SHP77 (cell line): ENCODE measurements at places on chromosomes 6 and 20.

DNA sequence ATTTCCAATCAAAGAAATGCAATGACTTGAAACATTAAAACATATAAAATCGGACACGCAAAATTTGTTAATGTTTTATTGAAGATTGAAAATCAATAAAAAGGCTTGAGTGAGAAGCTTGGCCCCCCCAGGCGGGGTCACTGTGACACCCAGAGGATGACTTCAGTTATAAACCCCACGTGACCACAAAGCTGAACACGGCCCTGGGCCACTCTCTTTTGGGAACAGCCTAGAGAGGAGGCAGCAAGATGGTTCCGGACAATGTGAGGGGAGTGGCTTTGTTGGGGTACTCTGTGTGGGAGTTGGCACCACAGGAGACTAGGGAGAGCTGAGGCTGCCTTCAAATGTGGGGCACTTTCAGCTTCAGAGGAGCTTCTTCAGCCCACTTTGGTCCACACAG, 172.5 kb downstream of the LRFN2 start:
- no peak for DNase-seq

DNA sequence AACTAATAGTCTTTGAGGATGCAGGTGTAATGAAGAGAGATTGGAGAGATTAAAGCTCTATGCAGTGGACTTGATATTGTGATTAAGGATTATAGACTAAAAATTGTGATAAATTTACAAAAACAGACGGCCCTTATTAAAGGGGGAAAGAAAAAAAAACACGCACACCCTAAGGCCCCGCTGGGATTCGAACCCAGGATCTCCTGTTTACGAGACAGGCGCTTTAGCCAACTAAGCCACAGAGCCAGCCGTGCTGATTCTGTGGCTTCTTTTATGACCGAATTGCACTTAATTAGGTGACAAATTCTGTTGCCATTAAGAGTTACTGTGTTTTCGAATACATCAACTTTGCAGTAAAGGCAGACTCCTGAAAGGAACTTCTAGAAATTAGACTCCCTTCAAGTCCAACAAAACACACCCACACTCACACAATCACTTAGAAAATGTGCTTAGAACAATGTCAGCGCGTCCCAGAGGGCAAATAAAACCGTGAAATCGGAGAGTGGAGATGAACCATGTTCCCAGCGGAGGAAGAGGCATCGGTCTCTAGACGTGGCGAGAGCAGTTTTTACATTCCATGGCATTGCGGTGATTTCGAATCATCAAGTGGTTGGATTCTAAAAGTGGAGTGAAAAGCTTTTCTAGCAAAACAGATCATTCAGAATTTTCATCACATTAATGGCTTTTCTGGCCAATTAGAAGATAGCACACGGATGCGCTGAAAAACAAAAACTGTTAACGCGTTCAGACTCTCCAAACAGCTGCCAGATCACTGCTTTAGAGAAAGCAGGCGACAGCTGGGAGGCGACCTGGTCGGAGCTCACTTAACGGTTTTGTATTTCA, 122.6 kb downstream of the GPX5 start:
- DNase-seq: peak; percentile 86

DNA sequence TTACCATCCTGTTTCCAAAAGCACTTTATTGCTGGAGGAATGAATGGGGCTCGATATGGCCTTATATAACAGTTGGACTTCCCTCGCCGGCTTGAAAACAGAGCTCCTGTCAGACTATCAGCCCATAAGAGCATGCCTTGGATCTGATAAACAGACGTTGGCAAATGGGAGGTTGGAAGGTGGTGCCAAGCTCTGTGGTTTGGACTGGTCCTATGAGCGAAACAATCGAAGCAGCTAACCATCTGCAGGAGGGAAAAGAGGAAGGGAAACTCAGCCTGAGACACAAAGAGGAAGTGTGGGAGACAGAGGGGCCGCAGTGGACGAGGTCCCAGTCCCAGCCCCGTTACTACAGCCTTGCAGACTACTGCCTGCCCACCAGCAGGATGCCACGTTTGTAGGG, 92.9 kb downstream of the TFAP2C start:
- DNase-seq: no peak

DNA sequence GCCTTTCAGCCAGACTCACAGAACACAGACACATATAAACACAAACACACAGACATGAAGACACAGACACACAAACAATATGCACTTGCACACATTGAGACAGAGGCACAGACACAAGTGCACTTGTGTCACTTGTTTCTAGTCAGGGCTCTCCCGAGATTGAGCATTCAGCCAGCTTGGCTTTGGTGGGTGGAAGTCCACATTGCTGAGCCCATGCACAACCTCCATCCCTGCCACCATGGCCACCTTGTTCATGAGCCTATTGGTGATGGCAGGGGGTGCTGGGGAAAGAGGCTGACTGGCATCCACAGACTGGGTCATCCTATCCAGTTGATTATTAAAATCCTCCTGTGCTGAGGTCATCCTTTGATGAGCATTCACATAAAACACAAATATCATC, 11.5 kb upstream of the CST7 start:
- DNase-seq: no peak

DNA sequence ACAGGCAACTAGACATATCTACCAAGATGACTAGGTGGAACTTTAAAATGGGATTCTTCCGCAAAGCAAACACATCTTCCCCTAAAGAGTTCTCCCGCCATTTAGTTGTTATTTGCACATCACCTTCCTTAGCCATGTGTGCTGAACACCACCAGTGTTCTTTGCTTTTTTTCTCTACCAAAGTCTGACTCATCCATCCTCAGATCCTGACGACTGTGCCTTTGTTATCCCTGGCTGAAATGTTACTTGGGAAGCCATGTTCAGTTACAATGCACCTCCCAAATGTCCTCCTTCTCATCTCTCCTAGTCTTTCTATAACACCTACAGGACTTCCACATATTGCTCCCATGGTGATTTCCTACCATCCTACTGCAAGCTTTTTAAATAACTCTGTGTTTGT, 593.5 kb upstream of the ARID1B start:
- no peak for DNase-seq

DNA sequence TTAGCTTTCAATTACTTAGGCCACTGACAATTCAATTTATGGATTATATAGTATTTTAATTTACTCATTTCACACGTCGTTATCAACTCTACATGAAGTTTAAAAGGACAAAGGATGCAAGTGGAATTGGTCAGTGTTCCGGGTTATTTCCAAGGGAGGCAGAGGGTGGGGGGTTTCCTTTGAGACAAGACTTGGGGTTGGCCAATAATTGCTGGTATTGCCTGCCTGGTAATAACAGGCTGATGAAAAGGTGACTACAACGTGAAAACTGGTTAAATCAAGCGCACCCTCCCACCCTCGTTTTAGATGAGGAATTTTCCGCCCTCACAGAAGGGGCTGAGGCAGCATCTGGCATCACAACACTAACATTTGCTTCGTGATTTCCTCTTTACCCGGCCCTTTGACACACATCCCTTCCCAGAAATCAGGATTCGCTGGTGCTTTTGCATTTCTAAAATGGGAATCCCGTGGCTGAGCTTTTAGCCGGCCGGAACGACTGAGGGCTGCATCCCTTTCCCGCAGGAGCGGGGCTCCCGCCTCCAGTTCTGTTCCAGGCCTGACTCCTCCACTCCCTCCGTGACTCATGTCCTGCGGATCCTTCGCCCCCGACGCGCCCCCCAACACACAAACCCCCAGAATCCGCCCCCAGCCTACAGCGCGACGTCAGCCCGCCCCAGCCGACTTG, 999 bp upstream of the PIM1 start:
- DNase-seq: peak; percentile 27

DNA sequence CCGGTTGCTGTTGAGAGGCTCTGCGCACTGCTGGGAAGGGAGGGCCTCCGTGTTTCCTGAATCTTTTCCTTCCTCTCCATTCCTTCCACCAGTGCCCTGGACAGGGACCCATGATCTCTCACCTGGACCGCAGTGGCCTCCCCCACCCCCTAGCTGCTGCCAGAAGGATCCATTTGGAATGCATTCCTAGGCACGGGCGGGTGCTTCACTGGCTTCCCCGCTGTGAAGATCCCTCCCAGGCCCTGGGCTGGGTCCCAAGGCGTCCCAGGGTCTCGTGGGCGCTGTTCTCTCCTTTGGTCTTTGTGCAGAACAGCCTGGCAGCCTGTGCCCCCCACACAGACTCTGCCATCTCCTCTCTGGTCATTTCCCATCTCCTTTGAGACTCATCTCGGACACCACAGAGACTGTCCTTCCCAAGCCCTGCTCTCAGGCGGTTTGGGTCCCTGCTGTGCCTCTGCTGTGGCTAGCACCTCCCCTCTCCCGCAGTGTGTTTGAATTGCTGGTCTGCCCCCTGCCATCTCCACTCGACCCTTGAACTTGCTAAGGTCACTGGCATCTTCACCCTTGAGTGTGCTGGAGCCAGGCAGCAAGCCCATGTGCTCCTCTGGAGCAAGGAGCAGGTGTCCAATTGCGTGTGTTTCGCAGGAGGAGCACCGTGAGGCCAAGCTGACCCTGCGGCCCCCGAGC, 59.0 kb downstream of the TCP11 start:
- DNase-seq: no peak

GRCh38 chr20:37071481-37071911, 24.3 kb downstream of the RBL1 start:
- no peak for DNase-seq

GRCh38 chr6:71376830-71377229, 88.2 kb downstream of the OGFRL1 start:
- no peak for DNase-seq

GRCh38 chr6:41781366-41781730, 766 bp downstream of the PRICKLE4 start:
- no peak for DNase-seq

DNA sequence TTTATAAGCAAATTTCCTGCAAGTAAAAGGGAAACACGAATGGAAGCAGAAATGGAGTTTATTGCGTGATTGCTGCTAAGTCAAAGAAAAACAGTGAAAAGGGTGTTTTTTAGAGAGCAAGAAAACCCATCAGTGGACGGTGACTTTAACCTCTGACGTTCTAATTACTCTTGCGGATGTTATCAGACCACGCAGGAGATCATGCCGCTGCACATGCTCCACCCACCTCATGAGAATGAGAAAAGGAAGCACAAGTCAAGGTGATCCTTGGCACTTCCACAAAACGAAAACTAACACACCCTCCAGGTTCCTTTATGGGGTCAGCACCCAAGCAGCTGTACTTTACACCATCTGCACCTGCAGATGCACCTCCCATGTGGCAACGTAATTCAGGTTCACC, 45.0 kb downstream of the LYRM4 start:
- DNase-seq: no peak

DNA sequence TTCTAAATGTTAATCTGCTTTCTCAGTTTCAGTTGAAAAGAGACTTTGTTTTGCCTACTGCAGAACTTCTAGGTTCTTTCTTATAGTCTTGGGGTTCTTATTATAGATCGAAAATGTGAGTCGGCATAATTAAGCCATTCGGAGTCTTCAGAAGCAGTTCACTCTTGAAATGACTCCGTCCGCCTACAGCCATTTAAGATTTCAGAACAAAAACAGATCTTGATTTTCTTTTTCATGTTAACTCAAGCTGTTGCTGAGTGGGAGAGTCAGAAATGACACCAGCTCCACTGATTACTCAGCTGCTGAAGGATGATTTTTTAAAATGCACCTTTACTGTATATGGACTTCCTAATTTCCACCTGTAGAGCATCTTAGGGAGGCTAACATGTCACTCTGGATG, 15.9 kb downstream of the PRDM1 start:
- no peak for DNase-seq

GRCh38 chr6:137740091-137740755, 126.8 kb upstream of the TNFAIP3 start:
- DNase-seq: no peak

DNA sequence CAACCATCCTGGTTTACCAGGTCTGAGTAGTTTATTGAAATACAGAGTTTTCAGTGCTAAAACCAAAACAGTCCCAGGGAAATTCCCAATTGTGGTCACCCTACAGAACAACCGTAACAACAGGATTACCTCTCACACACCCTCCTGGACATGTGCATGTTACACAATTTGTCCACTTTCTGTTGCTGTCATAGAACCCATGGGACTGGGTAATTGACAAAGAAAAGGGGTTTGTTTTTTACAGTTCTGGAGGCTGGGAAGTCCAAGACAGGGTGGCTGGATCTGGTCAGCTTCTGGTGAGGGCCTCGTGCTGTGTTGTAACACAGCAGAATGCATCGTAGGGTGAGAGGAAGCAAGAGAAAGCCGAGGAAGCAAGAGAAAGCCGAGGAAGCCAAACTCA, 9.1 kb upstream of the ADA start:
- DNase-seq: no peak

GRCh38 chr20:24698706-24699206, 229.3 kb downstream of the SYNDIG1 start:
- no peak for DNase-seq
